ENCODE measurements at places on chromosomes 6 and 20.

- DNase-seq, result no peak
These were observed 56.6 kb downstream of the TGM2 start for GRCh38 chr20:38108438-38108985.

- no peak for DNase-seq
These were observed 108.7 kb downstream of the GPX5 start for GRCh38 chr6:28634411-28634760.

DNA sequence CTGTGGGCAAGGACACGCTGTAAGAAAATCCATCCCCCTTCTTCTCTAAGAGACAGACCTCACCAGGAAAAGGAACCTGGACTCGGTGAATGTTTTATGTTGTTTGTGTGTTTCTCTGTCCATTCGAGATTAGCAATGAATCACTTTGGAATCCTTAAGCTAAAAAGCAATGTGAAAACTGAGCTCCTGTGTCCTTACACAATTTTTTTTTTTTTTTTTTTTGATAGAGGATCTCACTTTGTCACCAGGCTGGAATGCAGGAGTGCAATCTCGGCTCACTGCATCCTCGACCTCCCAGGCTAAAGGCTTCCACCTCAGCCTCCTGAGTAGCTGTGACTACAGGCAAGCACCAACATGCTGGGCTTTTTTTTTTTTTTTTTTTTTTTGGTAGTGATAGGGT, 32.1 kb downstream of the BFSP1 start:
- DNase-seq, result no peak

DNA sequence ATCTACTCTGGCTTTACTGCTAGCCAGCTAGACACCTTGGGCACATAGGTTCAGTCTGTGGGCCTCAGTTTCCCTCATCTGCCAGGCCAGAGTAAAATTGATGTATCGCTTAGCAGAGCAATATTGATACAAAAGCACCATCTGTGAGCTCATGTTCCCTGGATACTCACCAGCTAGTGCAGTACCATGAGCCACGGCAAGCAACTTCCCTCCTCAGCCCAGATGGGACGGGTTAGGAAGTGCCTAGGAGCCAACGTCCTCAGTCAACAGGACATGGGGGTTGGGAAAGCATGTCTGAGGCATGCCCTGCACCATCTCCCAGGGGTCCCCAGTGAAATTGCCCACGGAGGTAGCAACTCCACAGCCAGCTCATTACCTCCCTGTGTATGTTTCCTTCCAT, 258.3 kb downstream of the ANKRD60 start:
- DNase-seq, result no peak

- DNase-seq, result no peak
These were observed 102.7 kb upstream of the QKI start for GRCh38 chr6:163311830-163312229.

GRCh38 chr6:156816505-156816904, 39.3 kb downstream of the ARID1B start:
- DNase-seq, result no peak

- DNase-seq, result no peak
These were observed 1286.2 kb upstream of the EYS start for GRCh38 chr6:66993272-66993671.

DNA sequence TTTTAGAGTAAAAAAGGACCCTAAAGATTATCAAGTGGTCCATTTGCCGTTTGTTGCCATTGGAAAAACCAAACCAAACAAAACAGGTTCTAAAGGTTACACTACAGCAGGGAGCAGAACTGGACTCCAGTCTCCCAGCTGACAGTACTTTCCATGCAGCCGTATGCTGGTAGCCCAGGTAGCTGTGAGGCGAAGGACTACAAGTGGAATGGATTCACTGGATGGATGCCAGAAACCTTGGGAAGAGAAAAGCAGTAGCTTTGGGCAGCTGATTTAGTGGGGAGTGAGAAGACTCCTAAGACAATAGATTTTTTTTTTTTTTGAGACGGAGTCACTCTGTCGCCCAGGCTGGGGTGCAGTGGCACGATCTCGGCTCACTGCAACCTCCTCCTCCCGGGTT, 88.3 kb downstream of the SASH1 start:
- DNase-seq, result no peak

DNA sequence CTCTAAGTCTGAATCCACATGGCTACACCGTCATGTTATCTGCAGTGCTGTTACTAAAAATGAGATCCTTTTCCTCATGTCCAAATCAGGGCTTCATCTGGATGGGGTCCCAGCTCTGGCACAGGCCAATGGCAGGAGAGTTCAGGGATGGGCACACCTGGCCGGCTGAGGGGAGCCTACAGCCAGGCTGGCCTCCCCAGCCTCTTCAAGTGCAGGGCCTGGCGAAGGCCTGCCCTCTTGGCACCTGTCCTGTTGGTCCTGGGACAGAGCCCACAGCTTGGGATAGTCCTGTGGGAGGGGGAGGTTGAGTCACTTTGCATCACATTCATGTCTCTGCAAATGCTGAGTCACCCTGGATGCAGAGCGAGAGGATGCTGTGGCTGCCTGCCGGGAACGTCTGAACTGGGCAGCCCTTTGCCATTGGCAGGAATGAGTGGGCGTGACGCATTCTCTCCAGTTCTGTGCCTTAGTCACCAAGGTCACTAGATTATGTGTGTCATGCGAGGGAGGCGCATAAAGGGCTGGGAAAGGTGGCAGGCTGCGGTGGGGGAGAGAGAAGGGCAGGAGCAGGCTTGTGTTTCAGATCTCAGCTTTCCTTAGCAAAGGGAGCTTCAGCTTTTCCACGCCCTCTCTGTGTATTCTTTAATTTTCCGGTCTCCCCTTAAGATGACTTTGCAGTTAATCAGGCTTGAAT, 223.2 kb upstream of the ECI2 start:
- no peak for DNase-seq

GRCh38 chr20:55540486-55540885, 464.8 kb downstream of the CBLN4 start:
- DNase-seq, result no peak

GRCh38 chr6:35363293-35363750, 21.0 kb downstream of the PPARD start:
- DNase-seq, result no peak

GRCh38 chr6:133034509-133035206, 206.5 kb upstream of the EYA4 start:
- no peak for DNase-seq

DNA sequence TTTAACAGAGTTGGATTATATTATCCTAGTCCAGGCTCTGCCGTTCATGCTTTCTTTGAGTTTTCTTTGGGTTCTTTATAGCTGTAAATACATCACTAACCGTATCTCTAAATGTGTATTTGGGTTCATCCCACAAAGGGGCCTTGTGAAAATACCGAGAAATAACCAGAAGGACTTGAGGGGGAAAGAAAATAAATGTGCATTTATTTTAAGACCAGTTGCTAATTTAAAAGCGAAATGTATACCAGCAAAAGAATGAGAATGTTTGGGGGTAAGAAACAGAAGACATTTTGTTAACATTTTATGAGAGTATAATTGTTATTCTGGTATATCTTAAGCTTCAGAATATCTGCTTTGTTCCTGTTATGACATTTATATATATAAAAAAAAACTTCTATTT, 38.9 kb downstream of the LRRN4 start:
- DNase-seq, result no peak

- no peak for DNase-seq
These were observed 405.7 kb upstream of the CITED2 start for GRCh38 chr6:139779988-139780774.

Measured in cortex of kidney (tissue), 1 donor.